ENCODE measurements at places on chromosomes 2 and 18.
A peak's percentile ranks its signal among the peaks of the same experiment; 100 is the strongest.

DNA sequence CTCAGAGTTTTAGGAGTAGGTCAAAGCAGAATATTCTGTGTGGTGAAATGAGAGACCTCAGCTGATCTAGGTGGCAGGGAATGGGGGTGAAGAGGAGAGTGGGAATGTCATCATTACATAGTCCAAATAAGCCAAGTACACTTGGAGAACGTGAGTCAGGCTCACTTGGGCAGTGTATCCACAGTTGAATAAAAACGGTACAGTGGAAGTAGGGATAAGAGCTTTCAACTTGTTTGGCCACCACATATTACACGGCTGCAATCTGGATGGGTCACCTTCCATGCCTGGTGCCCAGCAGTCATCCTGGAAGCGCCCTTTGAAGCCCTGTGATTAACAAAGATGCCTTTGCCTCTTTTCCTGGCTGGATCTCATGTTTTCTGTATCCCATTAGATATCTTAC is 28.6 kb downstream of the MIB1 start:
- DNase-seq, result no peak

DNA sequence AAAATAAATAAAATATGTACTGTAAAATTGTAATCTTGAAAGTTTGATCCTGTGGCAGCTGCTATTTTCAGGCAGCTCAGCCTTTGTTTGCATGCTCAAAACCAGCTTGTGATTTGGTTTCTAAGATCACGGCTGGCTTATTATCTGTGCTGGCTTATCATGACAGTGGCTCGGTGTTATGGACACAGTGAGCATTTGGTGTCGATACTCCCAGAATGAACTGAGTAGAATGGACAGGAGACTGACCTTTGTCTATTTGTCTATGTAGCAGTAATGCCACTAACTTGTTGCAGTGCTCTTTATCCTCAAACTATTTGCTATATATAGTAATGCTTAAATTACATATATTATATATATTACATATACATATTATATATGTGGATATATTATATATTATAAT is 58.8 kb downstream of the NEDD4L start:
- DNase-seq, result no peak

- no peak for DNase-seq
Measured at GRCh38 chr2:223828314-223828713, 9.1 kb downstream of the AP1S3 start.

DNA sequence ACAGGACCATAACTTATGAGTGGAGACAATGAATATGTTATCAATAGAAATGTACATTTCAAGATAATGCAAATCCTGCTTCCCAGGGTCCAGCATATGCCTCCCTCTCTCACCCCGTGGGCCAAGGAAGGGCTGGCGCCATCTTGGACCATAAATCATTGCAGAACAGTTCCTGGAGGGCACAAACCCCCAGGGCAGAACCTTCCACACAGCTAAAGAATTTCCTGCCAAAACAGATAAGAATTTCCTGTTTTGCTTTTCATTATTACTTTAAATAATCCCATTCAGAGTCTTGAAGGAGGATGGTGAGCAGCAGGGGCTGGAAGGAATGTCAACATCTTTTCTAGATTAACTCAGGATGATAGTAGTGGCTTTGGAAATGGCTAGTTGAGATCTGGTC is 53.7 kb downstream of the EHD3 start:
- no peak for DNase-seq

GRCh38 chr2:56898986-56899385 is 715.2 kb downstream of the CCDC85A start:
- no peak for DNase-seq

GRCh38 chr18:51490860-51491259 is 293.4 kb upstream of the MEX3C start:
- DNase-seq, result no peak

GRCh38 chr2:105803337-105803736 is 58.6 kb downstream of the NCK2 start:
- DNase-seq, result no peak

DNA sequence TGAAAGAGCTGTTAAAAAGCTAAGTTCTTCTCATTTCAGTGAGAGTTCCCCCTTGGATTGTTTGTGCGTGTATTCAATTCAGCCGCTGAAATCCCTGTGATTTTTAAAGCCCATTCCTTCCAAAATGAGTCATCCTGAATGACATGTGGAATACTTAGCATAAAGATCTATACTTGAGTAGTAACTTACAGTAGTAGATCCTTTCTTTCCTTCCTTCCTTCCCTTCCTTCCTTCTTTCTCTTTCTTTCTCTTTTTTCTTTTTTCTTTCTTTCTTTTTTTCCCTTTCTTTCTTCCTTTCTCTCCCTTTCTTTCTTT is 18.2 kb upstream of the SOX11 start:
- no peak for DNase-seq

GRCh38 chr2:16050261-16050907 is 110.0 kb downstream of the MYCN start:
- no peak for DNase-seq

- DNase-seq, result no peak
Measured at GRCh38 chr2:30747206-30747605, 60.0 kb downstream of the CAPN13 start.

DNA sequence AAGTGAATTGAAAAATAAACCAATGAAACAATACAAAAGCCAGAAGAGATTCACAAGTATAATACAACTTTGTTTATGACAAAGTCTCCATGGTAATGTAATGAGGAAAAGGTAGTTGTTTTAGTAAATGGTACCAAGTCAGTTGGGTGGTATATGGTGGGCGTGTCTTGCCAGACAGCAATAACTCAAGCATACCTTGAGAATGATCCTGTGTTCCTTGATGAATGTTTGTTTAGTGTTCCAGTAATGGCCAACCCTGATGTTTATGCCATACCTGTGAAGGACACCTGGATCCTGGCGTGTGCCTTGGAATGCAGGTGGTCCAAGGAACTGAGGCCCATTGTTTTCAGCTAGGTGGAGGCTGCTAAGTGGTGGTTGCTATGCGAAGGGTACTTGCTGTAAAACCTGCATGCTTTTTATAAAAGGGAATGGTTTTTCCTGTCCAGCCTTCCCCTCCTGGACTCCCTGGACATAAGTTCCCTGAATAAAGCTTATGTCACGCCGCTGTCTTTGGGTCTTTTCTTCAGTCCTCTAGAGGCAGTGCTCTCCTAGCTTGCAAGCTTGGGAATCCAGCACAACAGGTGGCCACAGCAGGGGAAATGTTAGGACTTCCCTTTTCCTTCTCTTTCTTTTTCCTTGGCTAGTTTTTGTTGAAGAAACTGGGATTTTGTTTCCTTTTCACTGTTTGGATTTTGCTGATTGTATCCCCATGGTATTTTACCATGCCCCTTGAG is 54.7 kb downstream of the MTA3 start:
- DNase-seq, result no peak

GRCh38 chr2:105510761-105511528 is 112.1 kb upstream of the FHL2 start:
- no peak for DNase-seq

DNA sequence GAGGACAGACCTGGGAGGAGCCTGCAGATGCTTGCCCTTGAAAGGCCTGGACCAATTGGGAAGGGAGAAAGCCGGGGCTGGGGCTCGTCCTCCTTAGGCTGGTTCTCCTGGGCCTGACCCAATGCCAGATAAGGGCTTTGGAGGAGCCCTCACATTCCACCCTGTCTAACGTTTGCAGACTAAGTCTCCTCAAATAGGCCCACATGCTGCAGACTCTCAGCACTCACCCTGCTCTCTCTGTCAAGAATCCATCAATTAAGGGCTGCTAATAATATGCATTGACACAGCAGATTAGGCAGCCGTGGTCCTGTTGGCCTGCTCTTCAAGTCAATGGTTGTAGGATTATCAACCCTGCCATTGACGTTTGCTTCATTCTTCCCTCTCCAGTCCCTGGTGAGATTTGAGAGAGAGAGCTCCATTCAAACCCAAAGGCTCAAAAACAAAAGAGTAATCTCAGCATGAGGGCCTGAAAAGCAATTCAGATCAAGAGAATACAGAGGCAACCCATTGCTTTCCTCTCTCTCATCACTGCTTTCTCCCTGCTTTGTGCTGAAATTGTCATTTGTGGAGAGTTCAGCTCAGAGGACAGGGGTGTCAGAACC is 167.6 kb downstream of the INSIG2 start:
- DNase-seq, result no peak

- DNase-seq, result no peak
Measured at GRCh38 chr2:54065891-54066290, 49.5 kb upstream of the ACYP2 start.

GRCh38 chr2:200619279-200619678 is 33.5 kb downstream of the AOX1 start:
- DNase-seq, result no peak

- DNase-seq, result no peak
Measured at GRCh38 chr2:238169048-238169707, 10.4 kb downstream of the ERFE start.

GRCh38 chr2:120710256-120710655 is 25.4 kb upstream of the GLI2 start:
- DNase-seq, result no peak

DNA sequence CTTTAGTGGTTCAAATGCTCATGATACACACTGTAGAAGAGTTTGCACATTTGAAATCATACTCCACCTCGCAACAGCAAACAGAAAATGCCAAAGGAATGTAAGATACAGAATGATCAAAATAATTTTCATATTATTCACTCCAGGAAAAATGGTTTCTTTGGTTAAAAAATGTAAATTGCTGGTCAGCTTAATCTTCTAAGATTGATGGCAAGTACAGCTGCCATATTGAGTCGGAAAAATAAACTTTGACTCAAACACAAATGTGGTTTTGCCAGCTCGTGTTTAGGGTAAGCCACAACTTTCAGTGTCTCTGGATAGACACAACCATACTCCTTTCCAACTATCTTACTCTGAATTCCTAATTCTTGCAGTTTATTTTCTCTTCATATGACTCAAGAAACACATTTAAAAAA is 154.9 kb upstream of the SMIM21 start:
- no peak for DNase-seq

GRCh38 chr2:209380293-209380692 is 43.6 kb upstream of the MAP2 start:
- no peak for DNase-seq

DNA sequence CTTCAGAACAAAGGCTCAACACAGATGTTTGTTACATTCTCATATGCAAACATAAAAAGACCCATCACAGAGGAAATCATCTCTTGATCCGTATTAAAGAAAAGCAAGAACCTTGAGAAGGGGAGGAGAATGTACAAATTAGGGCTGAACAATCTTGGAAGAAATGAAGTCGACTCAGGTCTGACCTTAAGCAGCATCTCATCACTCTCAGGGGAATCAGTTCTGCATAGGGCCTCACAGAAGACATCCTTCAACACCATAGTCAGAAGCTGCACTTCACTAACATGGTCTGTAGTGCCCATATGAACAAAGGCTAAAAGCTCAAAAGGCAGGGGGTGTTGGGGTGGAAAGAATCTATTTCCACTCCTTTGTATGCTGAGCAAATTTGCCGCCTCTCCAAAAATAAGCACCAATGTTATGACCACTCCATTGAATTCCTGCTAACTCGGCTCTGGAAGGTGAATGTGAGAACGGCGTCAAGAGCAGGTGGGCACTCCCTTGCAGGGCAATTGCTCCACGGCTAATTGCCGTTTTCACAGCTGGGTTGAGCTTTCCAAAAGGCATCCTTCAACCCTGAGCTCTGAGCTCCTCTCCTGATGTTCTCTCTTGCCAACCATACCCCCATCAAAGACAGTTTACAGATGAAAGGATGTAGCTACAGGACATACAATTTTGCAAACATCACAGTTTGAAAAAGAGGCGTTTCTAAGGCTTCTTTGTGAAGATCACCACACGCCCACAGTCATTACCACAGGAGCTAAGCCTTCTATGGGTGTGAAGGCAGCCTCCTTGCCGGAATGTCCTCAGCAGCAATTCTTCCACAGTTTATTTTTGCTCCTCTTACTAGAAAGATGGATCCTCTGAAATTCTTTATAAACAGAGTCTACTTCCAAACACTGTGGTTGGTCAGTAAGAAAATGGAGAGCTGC is 10.0 kb downstream of the KLF7 start:
- no peak for DNase-seq

DNA sequence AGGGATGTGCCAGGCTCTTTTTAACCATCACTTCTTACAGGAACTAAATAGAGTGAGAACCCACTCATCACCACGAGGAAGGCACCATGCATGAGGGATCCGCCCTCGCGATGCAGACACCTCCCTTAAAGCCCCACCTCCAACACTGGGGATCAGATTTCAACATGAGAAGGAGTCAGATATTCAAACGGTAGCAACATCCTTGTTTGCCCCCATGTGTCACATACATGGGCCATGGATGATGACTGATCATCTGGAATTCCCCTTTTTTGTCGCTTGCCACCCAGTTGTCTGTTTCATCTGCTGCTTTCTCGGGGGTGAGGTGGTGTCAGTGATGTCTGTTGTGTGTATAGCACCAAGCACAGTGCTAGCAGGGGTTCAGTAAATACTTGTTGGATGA is 57.9 kb downstream of the NCK2 start:
- peak; percentile 65 for DNase-seq

Data from CD8-positive, alpha-beta memory T cell (primary cell).